ENCODE measurements at places on chromosomes 12 and 14. TPM values are rescaled to one million over a fixed set of nuclear protein-coding genes. Genes with fewer than 3 reads are reported as not detected.

The C1S gene
- total RNA-seq: 54.9 TPM

DNA sequence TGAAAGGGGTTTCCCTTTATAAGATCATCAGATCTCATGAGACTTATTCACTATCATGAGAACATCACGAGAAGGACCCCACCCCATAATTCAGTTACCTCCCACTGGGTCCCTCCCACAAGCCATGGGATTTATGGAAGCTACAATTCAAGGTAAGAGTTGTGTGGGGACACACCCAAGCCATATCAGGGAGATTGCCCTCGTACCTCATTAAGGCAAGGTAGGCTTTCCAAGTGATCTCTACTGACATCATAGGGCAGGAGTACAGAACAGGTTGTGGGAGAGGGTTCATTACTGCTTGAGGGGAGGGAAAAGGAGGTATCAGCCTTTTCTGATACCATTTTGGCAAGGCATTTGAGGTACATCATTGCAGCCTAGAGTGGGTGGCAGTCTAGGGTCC lies 524.6 kb downstream of the PRKD1 start:
- DNase-seq: no peak

- DNase-seq: peak; percentile 24
These were observed 20.7 kb downstream of the TSPAN9 start for GRCh38 chr12:3097836-3098235.

DNA sequence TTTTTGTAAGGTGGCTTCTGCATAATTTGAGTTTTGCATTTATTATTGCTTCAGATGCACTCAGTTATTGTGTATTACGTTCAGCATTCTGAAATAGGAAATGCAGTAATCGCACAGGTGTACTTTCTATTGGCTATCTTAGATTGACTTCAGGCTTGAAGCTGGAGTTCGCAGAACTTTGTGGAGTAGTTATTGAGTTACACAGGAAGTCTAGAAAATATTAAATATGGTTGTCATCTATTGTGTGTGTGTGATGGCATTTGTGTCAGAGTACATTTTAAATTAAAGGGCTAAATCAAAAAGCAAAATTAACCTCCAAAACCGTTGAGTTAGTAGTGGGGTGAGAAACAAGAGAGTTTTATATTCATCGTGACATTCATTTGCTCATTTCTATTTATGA lies 2.7 kb downstream of the ARID2 start:
- DNase-seq: no peak

GRCh38 chr12:95790917-95791849 lies 619 bp upstream of the NTN4 start:
- no peak for DNase-seq

DNA sequence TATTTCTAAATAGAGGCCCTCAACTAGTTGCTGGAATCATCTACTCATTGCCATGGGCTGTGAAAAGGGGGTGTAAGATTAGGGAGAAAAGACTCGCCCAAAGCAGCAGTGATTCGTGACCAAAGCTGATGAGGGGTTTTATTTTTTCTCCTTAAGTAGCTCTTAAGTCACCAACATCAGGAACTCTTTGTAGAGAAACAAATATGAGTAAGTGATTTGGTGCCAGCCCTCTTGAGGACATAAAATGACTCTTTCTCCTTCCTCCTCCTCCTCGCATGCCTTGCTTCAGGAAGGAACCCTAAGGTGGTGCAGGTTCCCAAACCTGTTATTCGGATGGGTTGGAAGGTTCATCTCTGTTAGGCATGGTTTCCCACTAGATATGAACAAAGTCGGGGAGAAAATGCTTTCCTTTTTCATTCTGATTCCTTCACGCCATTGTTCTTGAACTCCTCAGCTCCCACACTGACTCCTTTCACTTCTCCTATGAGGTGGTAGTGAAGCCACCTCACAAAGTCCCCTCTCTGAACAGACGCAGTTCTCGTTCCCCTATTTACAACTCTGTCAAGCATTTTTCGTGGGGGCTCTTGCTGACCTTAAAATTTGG lies 113.4 kb downstream of the ETV6 start:
- no peak for DNase-seq

Data from left colon (tissue), 2 donors.